T-helper 17 cell (primary cell): ENCODE measurements at places on chromosomes 5 and 9.

DNA sequence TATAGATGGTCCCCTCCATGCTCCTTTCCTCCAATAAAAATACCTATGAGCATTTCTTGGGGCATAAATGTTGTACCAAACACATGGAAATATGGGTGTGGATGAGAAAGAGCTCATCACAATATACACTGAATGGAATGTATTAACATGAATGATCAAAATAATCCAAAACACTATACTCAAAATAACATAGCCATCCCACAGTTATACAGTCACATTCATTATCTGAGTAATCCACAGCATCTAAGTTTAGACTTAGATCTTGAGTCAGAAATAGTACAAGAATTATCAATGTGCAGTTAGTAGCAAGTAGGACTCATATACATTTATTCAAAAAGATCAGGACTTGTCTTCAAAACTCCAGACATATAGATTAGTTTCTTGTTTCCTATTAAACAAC, 175.2 kb upstream of the NREP start:
- no peak for DNase-seq

DNA sequence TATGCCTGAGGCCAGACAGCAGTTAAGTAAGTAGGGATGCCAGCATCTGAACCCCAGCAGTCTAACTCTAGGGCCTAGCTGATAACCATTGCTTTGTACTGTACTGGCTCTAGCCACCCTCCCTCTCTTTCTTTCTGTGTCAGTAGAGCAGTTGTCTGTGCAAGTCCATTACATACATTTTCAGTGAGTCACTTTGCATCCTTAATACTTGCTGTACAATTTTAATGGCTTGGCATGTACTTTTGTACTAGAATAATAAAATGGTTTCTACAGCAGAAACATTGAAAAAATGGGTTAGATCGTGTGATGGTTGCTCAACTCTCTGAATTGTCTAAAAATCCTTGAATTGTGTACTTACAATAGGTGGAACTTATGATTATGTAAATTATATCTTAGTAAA, 1.5 kb upstream of the TTC39B start:
- DNase-seq: no peak

DNA sequence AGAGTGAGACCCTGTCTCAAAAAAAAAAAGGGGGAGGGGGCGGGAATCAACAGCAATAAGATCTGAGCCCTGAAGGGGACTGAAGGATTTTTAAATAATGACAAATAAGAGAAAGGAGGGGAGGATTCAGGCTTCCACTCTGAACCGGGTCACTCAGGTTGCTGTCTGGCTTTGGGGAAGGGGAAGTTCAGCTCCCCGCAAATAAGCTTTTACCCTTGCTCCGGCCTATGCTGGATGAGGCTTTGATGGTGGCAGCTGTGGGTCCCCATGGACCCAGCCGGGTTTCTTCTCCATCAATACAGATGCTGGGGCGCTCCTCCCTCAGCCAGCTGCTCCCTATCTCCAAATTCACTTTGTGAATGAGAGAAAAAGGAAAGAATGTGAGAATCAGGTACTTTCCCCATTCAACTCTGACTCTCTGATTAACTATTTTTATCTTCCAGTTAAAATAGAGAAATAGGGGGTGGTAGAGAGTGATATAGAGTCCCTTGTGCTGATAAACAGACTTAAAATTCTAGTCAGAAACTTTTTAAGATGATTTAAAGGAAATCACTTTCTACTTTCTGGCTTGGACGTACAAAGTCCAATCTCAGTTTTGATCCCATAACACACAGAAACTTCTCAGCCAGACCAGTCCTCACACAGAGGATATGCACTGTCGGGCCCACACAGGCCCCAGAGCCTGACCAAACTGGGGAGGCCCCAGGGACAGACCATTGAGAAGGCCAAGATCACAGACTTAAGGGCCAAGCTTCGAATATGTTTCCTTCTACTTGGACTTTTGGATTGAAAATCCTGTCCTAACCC, 39.6 kb downstream of the C5orf15 start:
- no peak for DNase-seq

- DNase-seq: no peak
Observed at GRCh38 chr9:37988041-37988440, 81.0 kb downstream of the SHB start.

- DNase-seq: no peak
Observed at GRCh38 chr9:120307599-120307998, 272.4 kb downstream of the CDK5RAP2 start.

GRCh38 chr5:174392892-174393291, 331.5 kb upstream of the MSX2 start:
- no peak for DNase-seq

- DNase-seq: no peak
Observed at GRCh38 chr5:148984345-148984744, 78.5 kb downstream of the SH3TC2 start.

GRCh38 chr5:177089127-177089526, 2.4 kb downstream of the FGFR4 start:
- DNase-seq: no peak

GRCh38 chr9:27341545-27342294, 44.8 kb upstream of the EQTN start:
- no peak for DNase-seq

GRCh38 chr5:179374506-179375235, 29.4 kb upstream of the ADAMTS2 start:
- no peak for DNase-seq

DNA sequence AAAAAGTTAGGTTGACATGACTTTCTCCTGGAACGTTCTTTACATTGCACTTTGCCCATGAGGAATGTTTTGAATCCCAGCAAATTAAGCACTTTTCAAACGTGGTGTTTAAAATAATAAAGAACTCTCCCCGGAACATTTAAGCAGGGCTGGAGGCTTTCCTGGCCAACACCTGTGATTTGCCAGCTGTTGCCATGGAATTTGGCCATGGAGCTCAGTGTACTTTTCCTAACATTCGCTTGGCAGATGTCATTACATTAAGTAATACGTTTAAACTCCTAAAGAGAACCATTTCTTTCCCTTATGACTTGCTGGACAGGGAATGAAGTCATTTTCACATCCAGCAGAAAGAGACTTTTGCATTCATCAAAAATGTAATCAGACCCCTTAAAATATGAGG, 146.1 kb downstream of the GAS1 start:
- DNase-seq: no peak

GRCh38 chr5:153537207-153537606, 46.7 kb downstream of the GRIA1 start:
- no peak for DNase-seq

DNA sequence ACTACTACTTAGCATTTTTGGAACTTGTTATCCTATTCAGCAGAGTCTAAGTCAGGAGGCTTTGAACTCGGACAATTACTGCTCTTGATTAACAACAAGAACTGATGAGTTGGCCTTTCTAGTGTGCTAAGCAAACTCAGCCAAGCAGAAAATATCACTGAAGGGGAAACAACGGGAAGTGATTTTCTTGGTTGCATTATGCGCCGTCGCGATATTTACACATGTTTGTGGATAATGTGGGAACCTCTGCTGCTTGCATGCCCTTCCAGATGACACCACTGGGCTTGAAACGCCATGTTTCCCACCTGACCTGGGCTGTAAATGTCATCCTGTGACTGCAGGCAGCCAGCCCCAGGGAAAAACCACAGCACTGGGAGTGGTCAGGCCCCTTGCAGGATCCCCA, 205.5 kb downstream of the PAX5 start:
- no peak for DNase-seq

DNA sequence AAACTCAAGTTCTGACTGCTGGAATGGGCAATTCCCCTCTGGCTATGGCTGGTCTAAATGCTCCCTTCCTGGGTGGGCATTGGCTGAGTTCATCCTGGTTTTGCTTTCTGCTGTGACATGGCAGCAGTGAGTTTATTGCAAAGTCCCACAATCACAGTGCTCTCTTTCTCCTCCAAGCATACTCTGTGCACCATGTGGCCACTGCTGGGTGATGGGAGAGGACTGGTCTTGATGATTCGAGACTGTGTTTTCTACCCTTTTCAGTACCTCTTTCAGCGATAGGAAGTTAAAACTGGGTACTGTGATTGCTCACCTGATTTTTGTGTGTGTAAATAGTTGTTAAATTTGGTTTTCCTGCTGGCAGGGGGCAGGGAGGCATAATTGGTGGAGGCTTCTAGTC, 49.7 kb downstream of the FER start:
- DNase-seq: no peak

DNA sequence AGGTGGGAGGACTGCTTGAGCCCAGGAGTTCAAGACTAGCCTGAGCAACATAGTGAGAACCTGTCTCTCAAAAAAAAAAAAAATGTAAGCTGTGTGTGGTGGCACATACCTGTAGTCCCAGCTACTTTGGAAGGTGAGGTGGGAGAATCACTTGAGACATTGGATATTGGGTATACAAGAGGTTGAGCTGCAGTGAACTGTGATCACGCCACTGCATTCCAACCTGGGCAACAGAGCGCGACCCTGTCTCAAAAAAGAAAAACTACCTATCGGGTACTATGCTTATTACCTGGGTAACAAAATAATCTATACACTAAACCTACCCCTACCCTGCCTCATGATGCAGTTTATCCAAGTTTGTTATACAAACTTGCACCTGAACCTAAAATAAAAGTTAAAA, 64.9 kb downstream of the AOPEP start:
- no peak for DNase-seq

DNA sequence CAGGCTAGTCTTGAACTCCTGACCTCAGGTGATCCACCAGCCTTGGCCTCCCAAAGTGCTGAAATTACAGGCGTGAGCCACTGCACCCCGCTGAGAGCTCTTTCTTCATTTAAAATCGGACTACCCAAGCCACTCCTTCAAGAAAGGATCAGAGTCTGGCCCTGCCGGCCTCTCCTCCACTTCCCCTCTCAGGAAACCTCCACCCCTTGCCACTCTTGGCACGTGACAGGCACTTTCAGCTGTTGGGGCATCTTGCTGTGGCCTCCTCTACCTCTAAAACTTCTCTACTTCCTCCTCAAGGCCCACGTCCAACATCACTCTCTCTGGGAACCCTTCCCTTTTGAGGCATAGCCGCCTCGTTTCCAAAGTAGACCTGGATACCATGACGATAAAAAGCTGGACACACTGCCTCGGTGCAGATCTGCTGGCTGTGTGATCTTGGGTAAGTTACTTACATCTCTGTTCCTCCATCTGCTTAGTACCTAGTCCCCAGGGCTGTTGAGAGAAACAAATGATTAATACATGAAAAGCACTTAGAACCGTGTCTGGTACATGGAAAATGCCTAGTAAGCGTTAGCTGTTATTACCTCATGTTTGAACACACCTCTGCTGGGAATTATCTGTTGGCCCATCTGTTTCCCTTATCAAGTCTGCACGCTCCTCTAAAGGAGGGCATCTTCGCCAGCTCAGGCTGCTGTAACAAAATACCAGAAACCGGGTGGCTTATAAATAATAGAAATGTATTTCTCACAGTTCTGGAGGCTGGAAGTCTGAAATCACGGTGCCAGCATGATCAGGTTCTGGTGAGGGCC, 55.3 kb downstream of the SMIM23 start:
- no peak for DNase-seq

- DNase-seq: no peak
Observed at GRCh38 chr9:3277200-3277599, 248.6 kb downstream of the RFX3 start.

DNA sequence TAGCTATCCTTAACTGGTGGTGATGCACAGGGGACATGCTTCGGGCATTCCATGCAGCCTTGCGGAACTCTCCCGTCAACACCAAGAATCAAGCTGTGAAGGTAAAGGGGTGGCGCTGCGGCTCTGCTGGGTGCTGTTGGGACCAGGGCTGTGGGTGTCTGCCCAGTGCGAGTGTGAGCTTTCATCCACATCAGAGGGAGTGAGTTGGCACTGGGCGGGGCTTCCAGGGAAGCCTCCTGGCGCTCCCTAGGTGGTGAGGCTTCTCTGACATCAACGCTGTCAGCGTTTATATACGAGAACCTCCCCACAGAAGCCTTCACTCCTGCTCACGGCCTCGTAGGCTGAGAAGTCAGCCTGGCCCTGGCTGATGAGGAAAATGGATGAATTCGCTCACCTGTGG, 11.7 kb downstream of the ARPC5L start:
- DNase-seq: no peak

DNA sequence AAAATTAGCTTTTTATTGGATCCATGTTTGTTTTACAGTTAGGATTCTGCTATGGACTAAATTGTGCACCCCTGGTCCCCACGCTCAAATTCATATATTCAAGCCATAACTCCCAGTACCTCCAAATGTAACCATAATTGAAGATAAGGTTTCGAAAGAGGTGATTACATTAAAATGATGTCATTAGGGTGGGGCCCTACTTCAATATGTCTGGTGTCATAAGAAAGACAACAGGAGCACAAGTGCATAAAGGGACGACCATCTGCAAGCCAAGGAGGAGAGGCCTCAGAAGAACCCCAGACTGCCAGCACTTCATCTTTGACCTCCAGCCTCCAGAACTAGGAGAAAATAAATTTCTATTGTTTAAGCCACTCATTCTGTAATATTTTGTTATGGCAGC, 7.4 kb upstream of the HNRNPA0 start:
- no peak for DNase-seq

DNA sequence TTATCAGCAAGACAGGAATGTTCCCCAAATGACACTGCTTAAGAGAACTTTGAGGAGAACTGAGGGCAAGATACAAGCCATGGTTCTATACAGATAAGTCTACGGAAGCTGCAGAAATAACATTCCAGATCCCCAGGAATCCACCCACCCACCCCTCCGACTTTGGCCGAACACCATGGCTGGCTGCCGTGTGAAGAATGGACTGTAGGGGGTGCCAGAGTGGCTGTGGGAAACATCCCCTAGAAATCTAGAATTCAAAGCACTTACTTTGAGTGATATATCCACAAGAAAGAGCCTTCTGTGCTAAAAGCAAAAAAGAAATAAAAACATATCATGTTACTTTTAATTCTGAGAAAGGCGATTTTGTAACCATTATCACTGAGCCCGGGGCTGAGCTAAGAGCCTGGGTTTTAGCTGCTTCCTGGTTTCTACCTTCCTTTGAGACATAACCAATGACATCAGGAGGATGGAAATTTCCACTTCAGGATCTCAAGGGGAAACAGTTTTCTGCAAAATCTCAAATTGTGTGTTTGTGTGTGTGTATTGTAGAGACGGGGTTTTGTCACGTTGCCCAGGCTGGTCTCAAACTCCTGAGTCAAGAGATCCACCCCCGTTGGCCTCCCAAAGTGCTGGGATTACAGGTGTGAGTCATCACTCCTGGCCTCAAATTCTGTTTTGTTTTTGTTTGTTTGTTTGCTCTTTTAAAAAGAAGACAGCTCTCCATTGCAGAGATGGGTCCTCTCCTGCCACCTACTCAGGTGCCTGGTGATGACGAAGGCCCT, 36.4 kb downstream of the GGTA1 start:
- no peak for DNase-seq
